ENCODE measurements at places on chromosomes 16 and 17. TPM values are rescaled to one million over a fixed set of nuclear protein-coding genes. Genes with fewer than 3 reads are reported as not detected.

DNA sequence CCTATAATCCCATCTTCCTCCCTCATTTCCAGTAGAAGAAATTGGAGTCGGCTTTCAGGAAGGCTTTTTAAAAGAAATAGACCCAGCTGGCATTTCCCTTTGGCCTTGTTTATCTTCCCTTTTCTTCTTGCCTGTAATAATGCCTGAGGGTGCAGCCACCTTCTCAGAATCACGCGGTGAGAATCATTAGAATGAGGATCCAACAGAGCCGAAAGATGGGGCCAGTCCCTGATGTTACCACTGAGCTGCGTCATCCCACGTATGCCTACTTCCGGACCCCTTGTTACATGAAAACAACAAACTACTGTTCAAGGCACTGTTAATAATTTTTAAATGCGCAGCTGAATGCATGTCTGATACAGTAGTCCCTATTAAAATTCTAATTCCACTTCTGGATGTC, 24.1 kb downstream of the SDR42E1 start:
- no peak for DNase-seq

- DNase-seq = no peak
These were observed 15.4 kb upstream of the TMEM92 start for GRCh38 chr17:50258647-50259476.

GRCh38 chr16:49281480-49281842, at the start of gene CBLN1:
Gene CBLN1, minus strand, starts transcription at chr16:49281838. Its CDS starts 373 bp downstream, at chr16:49281465.
- DNase-seq = no peak

DNA sequence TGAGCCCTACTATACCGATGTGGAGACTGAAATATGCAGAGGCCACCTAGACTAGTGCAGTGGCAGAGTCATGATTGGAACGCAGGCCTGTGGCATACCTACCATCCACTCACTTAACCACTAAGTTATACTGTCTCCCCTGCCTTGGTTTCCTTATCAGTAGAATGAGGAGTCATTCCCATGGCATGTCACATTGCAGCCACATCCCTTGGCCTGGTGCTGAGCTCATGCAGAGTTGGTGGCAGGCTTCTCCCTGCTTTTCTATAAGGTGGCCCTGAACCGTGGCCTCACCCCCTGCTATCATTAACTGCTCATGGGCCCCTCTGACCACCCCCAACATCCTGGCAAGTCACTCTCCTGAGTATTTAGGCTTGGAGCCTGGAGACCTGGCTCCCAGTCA, 212.5 kb downstream of the KATNIP start:
- no peak for DNase-seq

DNA sequence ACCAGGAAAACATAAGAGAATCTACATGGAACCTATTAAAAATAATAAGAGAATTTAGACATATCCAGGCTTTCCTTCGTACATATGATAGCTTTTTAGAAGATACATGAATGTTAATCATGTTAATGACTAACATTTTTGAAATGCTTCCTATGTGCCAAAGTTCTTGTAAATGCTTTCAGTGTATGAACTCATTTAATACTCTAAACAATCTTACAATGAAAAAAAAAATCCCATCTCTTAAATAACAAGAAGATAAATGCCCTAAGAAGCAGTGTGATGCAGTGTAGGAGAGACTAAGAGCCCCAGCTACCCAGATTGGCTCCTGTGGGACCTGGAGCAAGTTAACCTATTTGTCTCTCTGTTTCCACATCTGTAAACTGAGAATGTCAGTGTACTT, 220.4 kb upstream of the MYOCD start:
- no peak for DNase-seq

The CDH15 gene
- total RNA-seq = not detected

DNA sequence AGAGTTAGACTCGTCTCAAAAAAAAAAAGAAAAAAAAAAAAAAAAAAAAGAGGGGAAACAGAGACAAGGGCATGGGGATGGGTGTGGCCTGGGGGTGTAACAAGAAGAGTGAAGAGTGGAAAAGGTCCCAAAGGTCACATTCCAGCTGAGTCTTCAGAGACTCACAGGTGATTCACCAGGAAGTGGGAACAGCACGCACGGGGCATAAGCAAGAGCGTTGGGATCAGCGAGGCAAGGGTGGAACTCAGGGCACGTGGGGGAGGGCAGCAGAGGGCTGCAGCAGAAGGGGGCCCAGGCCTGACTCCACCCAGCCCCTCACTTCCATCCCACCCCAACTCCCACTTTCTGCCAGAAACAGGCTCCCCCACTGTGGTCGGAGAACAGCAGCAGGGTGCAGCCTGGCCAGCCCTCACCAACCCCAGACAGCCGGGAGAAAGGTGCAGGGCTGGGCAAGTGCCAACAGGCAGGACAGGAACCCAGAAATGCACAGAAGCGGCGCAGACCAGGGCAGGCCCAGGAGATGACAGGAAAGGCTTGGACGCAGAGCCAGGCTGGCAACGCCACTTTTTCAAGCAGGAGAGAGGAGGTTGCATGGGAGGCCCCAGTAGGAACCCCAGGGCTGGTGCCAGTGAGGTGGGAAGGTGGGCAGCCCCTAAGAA, 3.3 kb downstream of the MEAK7 start:
- peak; percentile 36 for DNase-seq

DNA sequence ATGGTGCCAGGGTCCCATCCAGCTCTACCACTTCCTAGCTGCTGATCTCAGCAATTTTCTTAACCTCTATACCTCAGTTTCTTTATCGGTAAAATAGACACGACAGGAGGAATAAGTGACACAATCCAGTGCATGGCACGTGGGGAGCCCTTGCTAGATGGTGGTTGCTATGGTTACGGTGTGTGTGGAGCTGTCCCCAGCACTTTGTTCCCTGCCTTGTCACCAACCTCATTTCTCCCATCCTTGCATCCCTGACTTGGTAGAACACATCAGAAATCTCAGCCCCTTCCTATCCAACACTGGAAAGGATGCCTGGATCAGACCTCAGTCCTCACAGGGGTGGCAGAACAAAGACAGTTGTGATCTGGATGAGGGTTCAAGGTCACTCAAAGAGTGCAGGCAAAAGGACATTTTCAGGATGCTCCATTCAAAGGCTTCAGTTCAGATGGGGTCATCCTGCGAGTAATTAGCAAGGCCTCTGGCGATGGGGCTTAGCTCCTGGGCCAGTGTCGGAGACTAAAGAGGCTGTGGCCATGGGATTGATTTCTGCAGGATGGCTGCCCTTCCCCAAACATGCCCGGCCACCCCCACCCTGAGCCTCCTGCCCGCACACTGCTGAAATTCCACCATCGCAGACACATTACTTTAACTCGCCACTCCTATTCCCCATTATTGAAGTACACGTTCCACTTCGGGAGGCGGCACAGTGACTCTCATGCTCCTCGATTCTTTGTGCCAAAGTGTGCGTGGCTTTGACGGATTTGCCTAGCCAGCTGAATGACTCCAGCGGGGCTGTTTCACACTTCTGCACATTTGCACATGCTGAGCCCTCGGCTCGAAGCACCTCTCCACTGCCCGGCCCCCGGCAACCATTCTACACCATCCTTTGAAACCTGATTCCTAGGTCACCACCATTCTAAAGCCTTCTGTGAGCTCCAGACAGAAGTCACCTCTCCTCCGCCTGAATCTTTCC, 40.3 kb downstream of the WNT3 start:
- DNase-seq = no peak

The CRHR1 gene
- total RNA-seq = not detected
